ENCODE measurements at places on chromosomes 7 and 10. TPM values are rescaled to one million over a fixed set of nuclear protein-coding genes. Genes with fewer than 3 reads are reported as not detected.

DNA sequence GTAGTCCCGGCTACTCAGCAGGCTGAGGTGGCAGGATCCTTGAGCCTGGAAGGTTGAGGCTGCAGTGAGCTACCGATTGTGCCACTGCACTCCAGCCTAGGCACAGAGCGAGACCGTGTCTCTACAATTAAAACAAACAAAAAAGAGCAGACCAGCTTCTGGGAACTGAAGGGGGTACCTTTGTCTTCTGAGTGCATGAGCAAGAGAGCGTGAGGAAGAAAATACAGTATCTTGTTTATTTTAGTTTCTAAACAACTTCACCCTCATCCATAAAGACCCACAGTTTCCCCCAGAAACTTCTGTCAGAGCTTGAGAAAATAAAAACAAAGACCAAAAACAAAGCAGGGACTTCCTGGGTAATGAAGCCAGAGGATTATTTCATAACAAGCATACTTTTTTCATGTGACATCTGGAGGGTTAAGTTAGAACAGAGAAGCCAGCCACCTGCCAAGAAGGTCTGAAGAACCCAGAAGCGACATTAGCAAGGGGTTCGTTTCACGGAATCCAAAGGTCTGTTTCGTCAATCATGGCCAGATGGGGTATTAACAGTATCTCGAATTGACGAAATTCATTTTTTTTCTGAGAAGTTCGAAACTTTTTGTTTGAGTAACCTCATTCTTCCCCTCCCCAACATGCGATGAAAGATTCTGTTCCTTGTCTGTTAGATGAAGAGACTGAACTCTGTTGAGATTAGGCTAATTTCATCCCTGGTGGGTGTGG lies 10.2 kb upstream of the IL2RA start:
- DNase-seq: no peak

GRCh38 chr7:97064972-97065587 lies 40.4 kb upstream of the DLX5 start:
- DNase-seq: peak; percentile 24

DNA sequence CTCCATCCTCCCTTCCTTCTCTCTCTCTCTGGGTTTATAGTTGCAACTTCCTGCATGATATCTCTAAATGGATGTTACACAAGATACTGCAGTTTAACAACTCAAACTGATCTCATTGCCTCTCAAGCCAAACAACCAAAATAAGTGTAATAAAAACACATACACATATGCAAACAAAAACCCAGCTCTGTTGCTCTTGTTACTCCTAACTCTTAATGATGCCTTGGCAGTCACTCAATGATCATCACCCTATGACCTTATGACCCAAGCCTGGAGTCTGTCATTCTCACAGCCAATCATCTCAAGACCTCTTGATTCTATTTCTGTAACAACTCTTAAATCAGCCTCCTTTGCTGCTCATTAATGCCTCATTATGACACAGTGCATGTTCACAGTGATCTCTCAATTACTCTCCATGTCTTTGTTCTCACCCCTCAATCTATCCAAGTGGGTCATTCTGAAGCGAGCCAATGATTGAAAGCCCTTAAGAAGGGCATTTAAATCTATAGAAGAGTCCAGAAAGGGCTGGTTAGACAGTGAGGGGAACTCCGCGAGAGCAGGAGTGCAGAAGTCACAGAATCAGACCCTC lies 210.9 kb downstream of the INHBA start:
- no peak for DNase-seq

- no peak for DNase-seq
Measured at GRCh38 chr7:91416155-91416865, 152.1 kb downstream of the FZD1 start.

DNA sequence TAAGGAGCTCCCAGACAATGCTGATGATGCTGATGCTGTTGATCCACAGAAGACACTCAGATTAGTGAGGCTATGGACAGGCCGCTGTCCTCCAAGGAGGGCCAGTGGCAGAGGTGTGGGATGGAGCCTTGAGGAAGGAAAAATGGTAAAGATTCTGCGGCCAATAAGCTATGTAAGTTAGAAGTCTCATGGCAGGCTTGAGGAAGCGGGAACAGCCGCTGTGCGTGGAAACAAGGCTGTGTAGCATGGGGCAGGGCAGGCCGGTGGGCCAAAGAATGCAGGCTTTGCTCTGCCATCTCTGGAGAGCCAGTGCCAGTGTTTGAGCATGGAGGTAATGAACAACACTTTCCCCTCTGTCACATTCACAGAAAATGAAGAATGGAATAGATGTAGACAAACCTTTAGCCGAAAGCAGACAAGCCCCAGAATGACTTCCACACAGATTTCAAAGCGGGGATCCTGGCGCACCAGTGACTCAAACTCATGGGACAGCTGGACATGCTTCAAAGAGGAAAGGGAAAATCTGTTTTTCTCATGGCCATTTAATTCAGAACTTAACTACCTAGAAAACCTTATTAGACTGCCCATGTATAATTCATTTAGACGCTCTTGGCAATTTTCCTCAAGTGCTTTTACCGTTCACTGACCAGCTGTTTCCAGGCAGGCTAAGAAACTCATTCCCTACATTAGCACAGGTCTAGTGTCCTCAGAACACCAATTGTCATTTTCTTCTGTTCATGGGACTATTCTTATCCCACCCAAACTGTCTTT lies 16.9 kb upstream of the FIGNL1 start:
- peak; percentile 11 for DNase-seq

- no peak for DNase-seq
Measured at GRCh38 chr7:43501870-43502269, 81.0 kb upstream of the STK17A start.

HERPUD2 gene
- 28.8 TPM for polyA plus RNA-seq

DNA sequence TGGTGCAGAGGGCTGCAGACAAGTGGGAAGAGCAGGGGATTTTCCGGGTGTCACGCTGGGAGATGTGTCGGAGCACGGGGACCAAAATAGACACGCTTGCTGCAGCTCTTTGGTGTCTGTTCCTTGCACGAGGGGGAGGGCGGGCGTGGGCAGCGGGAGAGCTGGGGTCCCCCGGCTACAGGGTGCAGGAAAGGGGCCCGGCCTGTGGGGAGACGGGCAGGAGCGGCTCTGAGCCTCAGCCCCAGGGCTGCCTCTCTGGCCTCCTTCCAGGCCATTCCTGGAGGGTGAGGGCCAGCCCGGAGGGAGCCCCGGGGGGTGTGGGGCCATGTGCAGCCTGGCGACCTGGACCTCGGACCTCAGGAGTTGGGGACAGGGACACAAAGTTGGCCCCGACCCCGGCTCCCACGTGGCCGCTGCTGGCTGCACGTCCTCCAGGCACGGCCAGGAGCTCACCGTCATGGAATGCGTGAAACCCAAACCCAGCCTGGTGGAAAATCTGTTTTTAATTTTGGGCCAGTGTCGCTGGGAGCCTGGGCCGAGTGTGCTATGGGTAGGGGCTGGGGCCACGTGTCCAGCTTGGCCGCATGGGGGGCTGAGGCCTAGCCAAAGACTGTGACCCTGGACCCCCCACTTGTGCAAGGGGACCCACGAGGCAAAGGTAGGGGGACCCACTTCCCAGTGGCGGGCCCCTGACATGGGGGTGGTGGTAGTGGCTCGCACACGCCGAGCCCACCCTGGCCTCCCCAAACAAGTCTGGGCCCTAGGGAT lies 6.6 kb downstream of the TTYH3 start:
- DNase-seq: peak; percentile 82

GRCh38 chr10:48478980-48479811 lies 125.7 kb downstream of the ARHGAP22 start:
- DNase-seq: no peak

DNA sequence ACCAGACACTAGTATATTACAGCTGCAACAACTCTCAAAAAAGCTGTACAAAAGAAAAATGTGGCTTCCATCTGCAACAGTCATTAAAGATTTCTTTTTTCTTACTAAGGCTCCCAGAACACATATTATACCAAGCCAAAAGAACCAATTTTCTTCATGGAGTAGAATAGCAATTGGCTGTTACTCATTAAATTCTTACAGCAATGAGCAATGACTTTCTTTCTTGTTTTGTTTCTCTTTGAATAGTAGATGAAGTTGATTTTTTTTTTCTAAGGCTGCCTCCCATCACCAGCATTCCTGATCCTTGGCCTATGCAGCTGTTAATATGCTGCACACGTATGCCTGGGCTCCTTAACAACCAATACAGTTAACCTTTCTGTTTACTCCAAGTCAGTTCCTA lies 36.6 kb upstream of the SPOCK2 start:
- peak; percentile 14 for DNase-seq

GRCh38 chr10:34690383-34691049 lies 124.6 kb downstream of the PARD3 start:
- no peak for DNase-seq

ZP3 gene
- 1.2 TPM for polyA plus RNA-seq

DNA sequence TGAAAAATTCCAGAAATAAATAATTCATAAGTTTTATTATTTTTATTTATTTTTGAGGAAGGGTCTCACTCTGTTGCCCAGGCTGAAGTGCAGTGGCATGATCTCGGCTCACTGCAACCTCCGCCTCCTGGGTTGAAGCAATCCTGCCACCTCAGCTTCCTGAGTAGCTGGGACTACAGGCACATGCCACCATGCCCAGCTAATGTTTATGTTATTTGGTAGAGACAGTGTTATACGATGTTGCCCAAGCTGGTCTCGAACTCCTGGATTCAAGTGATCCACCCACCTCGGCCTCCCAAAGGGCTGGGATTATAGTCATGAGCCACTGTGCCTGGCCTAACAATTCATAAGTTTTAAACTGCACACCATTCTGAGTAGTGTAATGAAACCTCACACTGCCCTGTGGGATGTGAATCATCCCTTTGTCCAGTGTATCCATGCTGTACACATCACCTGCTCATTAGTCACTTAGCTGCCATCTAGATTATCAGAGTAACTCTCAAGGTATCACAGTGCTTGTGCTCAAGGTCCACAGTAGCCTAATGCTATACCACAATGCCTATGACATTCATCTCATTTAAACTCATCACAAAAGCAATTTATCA lies 17.9 kb downstream of the RTKN2 start:
- no peak for DNase-seq

GRCh38 chr7:118286131-118286530 lies 61.6 kb downstream of the ANKRD7 start:
- DNase-seq: no peak

DNA sequence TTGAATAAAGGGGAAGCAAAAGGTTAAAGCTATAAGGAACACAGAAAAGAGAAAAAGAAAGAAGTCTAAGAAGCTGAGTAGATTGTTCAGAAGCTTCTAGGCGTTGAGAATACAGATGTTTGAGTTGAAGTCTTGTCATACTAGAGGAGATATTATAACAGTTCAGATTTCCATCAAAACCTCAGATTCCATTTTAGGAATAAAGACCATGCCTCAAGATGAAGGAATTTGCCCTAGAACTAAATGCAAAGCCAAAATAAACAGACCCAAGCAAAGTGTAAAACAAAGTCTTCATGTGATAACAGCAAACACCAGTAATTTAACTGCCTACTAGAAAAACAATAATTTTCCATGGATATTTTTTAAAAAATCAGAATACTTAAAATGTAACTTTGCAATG lies 476.5 kb upstream of the POT1 start:
- DNase-seq: no peak

DNA sequence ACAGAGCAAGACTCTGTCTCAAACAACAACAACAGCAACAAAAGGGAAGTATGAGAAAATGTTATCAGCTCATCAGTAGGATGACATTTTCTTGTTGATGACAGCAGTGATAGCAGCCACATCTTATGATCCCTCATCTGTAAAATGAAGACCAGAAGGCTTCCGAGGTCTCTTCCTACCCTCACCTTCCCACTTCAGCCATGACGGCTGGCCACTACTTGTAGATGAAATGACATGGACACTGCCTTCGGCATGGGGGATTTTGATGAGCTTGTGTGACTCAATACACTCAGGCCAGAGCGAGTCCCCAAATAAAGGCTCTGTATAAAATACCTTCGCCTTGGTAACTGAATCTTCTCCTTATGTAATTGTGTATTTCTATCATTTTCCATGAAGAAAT lies 6.7 kb downstream of the ECHDC3 start:
- DNase-seq: no peak

GRCh38 chr7:92043637-92044036 lies 90.6 kb downstream of the CYP51A1 start:
- DNase-seq: no peak

DNA sequence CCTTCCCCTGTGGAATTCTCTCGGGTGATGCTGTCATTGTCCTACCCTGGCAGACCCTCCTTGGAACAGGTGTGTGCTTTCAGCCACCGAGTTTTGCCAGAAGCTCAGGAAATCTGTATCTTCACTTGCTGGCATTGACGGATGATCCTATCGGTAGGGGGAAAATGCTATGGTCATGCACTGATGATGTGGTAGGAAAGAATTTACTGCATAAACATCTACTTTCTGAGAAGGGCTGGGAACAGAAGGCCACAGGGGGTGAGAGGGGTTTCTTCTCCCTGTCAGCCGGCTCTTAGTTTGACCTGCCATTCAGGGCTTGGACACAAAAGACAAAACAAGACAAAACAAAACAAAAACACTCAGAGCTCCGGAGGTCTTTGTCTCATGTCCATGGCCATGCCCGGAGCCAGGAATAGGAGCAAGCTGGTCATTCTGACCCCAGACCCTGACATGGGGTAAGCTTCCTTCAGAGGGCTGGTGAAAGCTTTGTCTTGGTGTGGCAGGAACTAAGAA lies 43.6 kb upstream of the CARD11 start:
- no peak for DNase-seq

DNA sequence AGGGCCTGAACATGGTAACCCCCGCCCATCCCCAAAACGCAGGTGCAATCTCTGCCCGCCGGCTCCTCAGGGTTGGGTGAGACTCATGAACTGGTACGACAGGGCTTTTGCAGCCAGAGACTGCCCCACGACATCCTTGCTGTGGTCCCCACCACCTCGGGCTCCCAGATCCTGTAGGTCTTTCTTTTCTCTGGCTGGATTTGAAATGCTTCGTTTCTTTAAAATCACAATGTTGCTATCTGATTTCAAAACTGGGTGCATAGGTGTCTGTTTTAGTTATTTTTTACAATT lies 21.9 kb downstream of the WDR86 start:
- no peak for DNase-seq

- no peak for DNase-seq
Measured at GRCh38 chr7:39910108-39910869, 39.8 kb upstream of the CDK13 start.

DNA sequence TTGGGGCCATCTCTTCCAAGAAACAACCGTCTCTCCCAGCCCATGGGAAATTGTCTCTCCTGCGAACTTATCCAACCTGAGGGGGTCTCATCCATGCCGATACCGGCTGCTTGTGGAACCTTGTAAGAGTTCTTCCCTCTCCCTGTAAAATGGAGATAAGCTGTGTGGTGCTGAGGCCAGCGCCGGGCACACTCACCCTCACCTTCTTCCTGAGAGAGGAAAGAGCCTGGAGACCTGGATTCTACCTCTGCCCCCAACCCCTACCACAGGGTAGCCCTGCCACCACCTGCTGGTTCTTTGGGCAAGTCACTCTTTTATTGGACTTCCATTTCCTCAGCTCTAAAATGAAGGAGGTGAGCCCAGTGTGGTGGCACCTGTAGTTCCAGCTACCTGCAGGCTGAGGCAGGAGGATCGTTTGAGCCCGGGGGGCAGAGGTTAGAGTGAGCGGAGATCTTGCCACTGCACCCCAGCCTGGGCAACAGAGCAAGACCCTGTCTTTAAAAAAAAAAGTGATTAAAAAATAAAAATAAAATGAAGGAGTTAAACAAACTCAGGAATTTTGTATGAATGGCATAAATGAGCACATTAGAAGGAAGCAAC lies 38.4 kb upstream of the PSAP start:
- no peak for DNase-seq

TDRD1 gene
- polyA plus RNA-seq: 0.13 TPM

LIPN gene
- polyA plus RNA-seq: not detected

- DNase-seq: no peak
Measured at GRCh38 chr10:33120700-33121099, 162.7 kb upstream of the ITGB1 start.

NRG3 gene
- polyA plus RNA-seq: 0.19 TPM

GRCh38 chr7:130356121-130356875 lies 11.7 kb downstream of the CPA5 start:
- DNase-seq: peak; percentile 79

BTAF1 gene
- polyA plus RNA-seq: 20.4 TPM
